ENCODE measurements at places on chromosomes 11 and 22.

- DNase-seq, result no peak
Observed at GRCh38 chr11:94650756-94651155, 83.6 kb downstream of the PIWIL4 start.

- no peak for DNase-seq
Observed at GRCh38 chr11:109343242-109343641, 78.7 kb upstream of the C11orf87 start.

DNA sequence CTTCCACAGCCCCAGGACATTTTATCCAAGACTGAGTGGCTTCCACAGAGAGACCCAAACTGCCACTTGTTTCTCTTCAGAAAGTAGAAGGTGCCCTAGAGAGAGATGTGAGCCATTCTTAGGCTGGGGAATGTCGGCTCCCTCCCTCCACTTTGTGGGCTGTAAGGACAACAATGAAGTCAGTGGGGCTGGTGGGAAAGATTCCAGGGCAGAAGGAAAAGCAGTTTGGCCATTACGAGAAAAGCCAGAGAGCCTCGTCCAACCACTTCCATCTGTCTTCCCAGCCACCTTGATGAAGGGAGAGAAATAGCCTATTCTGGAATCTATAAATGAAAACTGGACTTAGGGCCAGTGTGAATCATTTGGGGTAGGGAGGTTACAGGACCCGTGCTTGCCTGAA, 382.5 kb downstream of the NXPE2 start:
- no peak for DNase-seq

GRCh38 chr11:76658651-76659650, 11.6 kb downstream of the LRRC32 start:
- no peak for DNase-seq

GRCh38 chr11:72932132-72932570, 117.9 kb downstream of the ATG16L2 start:
- no peak for DNase-seq

DNA sequence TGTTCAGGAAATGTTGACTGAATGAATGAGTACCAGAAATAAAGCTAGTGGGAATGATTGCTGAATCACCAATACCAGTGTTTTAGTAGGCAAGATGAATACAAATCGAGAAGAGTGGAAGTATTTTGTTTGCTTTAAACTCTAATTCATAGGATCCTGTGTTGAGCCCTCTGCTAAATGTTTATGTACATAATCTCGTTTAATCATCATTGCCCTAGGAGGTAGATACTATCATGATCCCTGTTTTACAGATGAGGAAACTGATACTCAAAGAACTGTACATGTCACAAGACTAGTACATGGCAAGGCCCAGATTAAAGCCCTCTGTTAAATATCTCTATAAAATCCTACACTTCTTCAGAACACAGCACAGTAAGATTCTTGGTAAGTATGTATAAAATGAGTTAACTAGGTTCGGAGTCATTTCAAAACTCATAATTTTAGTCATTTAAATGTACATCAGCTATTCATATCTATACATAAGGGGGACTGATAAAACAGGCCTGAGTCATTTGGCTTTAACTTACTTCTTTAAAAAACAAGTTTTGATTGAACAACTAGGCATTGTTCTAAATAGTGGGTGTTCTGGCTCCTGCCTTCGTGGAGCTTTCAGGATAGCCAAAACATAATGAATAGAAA, 97.1 kb downstream of the EXT2 start:
- DNase-seq, result no peak

DNA sequence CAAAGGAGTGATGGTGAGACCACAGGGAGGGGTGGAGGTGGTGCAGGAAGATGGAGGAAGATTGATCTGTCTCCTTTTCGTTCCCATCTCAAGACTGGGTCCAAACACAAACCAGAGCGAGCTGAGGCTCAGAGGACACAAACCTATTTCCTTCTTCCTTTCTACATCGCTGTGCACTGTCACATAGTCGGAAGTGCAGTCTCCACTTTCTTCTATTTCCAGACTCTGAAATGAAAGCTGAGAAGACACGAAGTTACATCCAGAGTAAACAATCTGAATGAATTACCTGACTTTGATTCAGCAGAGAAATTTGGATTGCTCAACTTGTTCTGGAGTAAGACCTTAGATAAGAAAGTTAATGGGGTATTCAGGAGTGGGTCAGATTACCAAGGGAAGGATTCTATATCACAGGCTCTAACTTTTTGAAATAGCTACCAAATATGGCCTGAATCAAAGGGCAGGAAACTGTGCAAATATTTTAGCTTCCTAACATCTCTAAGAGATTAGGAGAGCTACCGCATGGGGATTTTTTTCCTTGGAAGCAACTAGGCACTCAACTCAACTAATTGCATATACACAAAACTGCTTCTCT, 14.4 kb downstream of the OVCH2 start:
- DNase-seq, result no peak

GRCh38 chr11:73875840-73876239, 806 bp downstream of the COA4 start:
- no peak for DNase-seq

- no peak for DNase-seq
Observed at GRCh38 chr11:121777056-121777455, 324.3 kb upstream of the SORL1-AS1 start.

DNA sequence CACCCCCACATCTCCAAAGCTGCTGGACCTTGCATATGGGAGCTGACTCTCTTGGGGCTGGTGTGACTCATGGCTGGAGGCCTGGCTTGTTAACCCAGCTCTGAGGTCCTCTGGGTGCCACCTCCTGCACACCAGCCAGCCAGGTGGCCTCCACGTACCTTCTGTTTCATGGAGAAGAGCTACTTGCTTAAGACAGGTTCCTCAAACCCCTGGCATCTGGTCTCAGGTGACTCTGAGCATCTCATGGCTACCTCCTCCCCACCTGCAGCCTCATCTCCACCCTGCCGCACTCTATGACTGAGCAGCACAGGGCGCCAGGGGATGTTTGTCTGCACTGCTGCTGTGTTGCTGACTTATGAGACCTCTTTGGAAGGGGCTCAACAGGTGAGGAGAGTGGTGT, 55.7 kb downstream of the BCR start:
- no peak for DNase-seq

GRCh38 chr22:41361716-41362310, 19.9 kb upstream of the TEF start:
- DNase-seq, result no peak

DNA sequence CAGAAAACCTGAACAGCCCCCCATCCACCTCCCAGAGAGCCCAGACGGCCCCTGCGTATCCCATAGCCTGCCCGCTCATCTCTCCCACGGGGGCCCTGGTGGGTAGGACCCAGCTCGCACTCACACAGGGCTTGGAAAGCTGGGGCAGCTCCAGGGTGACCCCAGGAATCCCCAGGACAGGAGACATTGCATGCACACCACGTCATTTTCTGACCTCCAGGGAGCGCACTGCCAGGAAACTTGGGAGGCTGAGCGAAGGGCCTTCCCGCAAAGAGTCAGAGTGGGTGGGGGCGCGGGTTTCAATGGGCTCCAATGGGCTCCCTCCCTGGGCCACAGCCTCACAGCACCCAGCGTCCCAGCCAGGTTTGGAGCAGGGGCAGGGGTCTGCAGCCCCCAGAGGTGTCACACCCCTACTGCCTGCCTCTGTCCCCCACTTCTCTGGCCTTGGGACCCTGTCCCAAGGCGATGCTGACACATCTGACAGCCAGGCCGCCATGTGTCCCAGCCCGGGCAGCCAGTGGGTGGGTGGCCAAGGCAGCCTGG, 8.2 kb upstream of the SYT8 start:
- no peak for DNase-seq

All from stimulated activated CD8-positive, alpha-beta memory T cell treated with anti-CD3 and anti-CD28 coated beads, Interleukin-7, amount 100 ng/mL, for 24 hours (primary cell).